ENCODE measurements at places on chromosomes 5 and 9. TPM values are rescaled to one million over a fixed set of nuclear protein-coding genes. Genes with fewer than 3 reads are reported as not detected.
A peak's percentile ranks its signal among the peaks of the same experiment; 100 is the strongest.

Gene SARDH
- total RNA-seq: 5.3 TPM

GRCh38 chr9:131038256-131039128 lies 29.5 kb downstream of the LAMC3 start:
- DNase-seq: no peak

Gene DOK3
- total RNA-seq: 15.9 TPM

Gene HAVCR1
- not detected for total RNA-seq

Gene PDE6A
- total RNA-seq: not detected

Gene SPINK7
- not detected for total RNA-seq

GRCh38 chr9:134396258-134396742 lies 70.0 kb downstream of the RXRA start:
- DNase-seq: no peak

DNA sequence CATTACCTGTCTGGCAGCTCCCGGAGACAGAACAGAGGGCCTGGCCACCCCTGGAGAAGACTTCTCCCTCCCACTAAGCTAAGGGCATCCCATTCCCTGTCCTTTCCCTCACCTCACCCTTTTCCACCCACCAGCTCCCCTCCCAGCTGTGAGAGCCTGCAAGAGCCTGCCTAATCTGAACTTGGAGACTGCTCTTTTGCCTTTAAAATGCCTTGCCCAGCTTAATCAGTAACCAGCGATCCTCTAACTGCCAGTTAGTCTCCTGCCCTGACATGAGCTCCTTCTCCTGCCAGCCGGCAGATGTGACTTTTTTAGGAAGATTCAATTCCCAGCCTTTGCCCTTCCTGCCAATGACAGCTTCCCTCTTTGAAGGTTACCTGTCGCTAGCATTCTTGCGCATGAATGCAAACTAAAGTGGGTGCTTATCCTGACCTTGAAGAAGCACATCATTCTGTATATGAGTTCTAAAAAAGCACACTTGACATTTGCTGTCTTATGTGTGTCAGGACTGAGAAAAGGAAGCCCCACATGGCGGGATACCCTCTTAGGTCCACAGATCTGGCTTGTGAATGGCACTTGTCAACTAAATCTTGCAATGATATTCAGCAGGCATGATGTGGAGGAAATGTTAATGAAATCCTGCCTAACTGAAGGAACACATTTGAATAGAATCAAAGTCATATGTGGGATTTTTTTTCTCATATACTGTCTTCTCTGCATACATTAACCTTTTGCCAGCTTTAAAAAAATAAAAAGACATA lies 411.2 kb upstream of the SLC30A5 start:
- no peak for DNase-seq

Gene CFAP77
- 0.72 TPM for total RNA-seq

DNA sequence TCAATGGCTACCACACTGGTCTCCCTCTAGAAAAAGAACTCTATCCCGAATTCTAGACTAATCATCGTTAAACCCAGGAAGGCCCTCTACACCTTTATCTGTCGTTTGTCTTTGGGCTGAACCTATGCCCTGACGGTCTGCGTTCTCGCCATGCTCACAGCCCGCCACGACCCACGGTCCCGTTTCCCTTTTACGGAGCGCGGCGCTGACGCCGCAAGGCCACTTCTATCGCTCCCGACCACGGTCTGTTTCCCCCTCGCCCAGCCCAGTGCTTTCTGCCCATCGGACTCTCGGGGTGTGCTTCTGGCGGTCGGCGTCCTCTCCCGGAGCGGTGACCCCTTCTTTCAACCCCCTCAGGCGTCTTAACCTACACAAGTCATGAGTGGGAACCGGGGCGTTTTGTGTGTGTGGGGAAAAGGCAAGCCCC lies 974 bp downstream of the C9orf40 start:
- DNase-seq: peak; percentile 46

GRCh38 chr5:73743161-73743560 lies 117.2 kb downstream of the ARHGEF28 start:
- DNase-seq: no peak

DNA sequence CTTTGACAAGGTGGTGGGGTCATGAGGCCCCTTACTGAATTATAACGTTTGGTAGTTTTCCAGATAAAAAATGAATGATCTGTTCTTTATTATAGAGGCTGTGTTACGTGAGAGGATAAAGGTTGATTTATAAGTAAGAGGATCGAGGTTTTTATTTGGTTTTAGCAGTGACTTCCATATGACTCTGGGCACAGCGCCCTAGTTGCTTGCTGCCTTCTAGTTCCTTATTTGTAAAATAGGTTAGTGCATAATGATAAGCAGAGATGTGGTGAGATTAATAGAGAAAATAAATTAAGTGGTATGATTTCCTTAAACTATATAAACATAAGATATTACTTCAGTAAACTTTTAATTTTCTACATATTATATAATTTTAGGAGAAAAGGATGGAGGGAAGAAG lies 29.8 kb downstream of the MRRF start:
- no peak for DNase-seq

- DNase-seq: no peak
These were observed 38.1 kb downstream of the BASP1 start for GRCh38 chr5:17255471-17256021.

DNA sequence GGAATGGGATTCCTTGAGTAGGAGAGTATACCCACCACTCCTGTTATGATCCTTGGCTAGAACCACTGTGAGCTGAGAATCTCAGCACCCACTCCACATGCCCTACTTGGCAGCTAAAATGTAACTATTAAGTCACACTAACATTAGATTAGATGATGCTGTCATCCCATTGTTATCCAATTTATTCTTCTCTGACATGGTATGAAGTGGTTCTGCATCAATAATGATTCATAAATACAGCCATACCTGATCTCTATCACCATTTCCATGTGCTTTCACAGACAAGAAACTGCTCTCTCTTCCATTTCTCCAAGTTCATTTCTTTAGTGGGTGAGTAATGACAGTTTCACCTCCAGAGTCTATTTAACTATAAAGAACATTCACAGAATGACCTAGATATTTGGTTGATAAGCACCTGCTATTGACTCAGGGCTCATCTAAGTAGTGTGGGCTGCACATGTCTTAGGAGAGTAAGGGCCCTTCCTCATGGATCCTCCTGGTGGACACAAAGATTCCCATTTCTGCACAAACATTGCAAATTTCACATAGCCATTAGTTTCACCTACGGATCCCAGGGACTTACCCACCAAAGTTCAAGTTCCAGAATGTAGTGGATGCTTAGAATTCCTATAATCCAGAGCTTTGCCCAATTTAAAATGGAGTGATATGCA lies 187.9 kb downstream of the EBF1 start:
- DNase-seq: no peak

DNA sequence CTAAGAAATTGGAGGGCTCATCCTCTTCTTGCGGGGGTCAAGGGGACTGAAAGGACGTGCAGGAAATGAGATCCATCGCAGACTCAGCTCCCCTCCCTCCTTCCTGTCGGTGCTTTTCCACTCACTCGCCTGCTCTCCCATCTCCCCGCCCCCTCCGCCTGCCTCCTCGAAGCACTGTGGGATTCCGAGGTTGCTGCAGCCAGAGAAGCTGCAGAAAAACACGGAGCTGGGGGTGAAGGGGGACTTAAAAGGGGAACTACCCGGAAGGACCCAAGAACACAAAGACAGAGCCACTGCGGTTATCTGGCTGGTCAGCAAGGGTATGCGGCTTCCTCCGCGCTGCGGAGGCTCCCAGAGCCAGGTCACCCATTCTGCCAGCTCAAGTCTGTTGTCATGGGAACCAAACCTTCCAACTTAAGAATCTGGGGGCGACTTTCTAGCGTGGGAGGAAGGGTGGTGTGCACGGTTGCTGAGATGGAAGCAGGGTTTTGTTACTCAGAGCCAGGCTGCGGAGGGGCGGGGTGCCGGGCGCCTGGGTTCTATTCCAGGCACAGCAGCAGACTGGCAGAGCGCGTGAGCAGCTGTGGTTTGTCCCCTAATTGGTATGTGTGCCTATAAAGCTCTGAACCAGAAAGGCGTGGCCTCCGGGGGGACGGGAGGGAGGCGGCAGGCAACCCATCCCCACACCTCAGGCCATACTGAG lies 24.9 kb downstream of the PCDHGC5 start:
- DNase-seq: peak; percentile 85

GRCh38 chr5:132674671-132675506 lies 1.1 kb downstream of the IL4 start:
- no peak for DNase-seq

Gene IFNB1
- total RNA-seq: not detected

Gene ZNF483
- total RNA-seq: 46.8 TPM

DNA sequence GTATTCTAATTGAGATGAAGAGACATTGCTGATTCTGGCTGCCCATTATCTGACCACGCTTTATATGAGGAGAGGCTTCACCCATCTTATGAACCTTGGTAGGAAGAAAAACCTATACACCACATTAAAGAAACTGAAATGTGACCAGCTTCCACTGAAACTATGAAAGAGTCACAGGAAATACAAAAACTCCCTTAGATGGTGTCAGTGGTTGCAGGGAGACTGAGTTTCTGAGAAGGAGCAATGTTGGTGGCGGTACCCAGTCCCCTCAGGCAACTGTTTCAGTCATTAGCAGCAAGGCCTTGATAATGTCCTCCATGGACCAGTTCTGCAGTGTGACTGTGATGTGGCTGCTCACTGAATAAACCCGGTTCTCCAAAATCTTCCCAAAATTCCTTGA lies 110.5 kb upstream of the FTMT start:
- DNase-seq: no peak

DNA sequence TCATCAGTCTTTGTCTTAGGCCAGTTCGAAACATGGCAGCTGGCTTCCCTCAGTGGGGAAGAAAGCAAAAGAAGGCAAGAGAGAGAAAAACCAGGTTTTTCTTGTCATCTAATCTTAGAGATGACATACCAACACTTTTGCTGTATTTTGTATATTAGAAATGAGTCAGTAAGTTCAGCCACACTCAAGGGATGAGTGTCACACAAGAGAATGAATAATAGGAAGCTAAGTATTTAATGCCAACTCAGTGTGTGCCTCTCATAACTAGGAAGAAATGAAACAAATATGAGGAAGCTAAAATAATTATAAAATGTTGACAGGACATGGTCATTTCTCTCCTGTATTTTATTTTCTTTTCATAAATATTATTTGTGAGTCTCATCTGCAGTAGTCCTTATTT lies 65.3 kb downstream of the CDH12 start:
- DNase-seq: no peak

- no peak for DNase-seq
These were observed 76.5 kb downstream of the NR6A1 start for GRCh38 chr9:124694414-124695279.

DNA sequence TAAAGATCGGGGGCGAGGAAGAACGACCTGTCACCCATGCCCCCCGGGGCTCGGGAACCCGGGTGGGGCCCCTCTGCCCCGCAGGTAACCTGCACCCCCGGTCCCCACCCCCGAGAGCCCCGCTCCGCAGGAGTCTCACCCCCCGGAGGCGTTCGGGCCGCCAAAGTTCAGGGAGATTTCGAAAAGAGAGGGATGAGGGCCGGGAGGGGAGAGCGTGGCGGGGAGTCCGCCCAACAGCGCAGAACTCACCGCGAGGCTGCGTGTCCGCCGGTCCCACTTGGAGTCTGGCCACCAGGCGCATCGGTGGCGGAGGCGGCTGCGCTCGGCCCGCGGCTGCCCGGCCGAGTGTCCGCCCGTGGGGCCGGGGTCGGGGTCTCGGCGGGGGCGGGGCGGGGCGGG lies at the start of gene PHF19:
TSS of gene PHF19 (minus strand) at position 347 of the 399 bp plus-strand sequence. CDS start 2,447 bp downstream, outside the sequence.
- DNase-seq: no peak

DNA sequence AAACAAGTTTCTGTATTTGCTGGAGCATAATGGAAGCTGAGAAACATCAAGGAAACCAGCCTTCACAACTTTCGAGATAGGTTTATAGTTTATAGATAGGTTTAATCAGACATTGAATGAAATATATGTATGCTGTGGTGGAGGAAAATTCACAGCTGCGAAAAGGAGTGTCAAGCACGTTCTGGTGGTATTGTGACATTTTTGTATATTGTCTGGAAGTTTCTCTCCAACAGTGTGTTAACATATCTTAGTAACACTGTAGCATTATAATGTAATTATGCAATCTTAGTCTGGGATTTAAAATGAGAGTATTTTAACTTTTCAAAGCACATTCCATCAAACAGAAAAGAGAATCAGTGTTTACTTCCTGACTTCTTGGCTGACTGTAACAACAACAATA lies 50.0 kb downstream of the FCHO2 start:
- DNase-seq: no peak

- no peak for DNase-seq
These were observed 18.2 kb upstream of the CEP120 start for GRCh38 chr5:123441408-123441807.

Gene NR5A1
- total RNA-seq: 0.37 TPM

Gene ARRDC3
- total RNA-seq: 2.8 TPM

DNA sequence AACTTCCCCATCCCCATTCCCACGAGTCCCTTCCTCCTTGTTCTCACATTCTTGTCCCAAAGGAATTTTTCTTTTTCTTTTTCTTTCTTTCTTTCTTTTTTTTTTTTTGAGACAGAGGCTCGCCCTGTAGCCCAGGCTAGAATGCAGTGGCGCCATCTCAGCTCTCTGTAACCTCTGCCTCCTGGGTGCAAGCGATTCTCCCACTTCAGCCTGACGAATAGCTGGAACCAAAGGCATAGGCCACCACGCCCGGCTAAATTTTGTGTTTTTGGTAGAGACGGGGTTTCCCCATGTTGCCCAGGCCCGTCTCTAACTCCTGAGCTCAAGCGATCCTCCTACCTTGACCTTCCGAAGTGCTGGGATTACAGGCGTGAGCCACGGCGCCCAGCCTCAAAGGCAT lies 751 bp downstream of the DNAI1 start:
- DNase-seq: no peak

DNA sequence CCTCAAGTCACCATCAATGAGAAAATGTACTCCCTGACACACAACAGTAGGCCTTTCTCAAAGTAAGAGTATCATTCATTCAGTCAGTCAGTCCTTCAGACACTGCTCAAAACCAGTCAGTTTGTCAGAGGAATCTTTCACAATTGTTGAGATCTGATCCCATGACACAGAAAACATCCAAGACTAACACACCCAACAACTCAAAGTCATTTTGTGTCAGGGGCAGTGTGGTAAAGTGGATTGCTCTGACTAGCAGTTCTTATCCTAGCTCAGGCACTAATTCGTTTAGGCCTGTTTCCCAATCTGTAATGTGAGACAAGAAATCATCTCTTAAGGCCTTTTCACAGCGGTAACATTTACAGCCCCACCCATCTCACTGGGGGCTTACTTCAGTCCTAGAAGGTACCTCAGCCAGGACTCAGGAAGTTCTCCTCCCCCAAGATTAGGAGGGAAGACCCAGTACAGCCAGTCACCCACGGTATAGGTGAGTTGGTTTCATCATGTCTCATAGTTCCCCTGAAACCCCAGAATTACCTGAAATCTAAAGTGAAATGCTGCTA lies 31.9 kb downstream of the SH3TC2 start:
- DNase-seq: no peak

GRCh38 chr5:163635631-163636030 lies 130.2 kb downstream of the MAT2B start:
- DNase-seq: no peak

Gene COL5A1
- 9.5 TPM for total RNA-seq

DNA sequence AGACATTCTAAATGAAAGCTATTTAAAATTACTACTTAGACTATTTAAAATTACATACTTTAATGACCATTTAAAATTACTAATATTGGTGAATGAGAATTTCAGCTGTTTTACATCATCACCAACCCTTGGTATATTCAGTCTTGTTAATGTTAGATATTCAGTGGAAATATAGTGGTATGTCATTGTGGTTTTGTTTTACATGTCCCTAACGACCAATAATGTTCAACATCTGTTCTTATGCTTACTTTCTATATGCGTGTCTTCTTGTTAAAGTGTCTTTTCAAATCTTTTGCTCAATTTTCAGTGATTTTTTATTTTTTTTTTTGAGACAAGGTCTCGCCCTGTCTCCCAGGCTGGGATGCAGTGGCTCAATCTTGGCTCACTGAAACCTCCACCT lies 279.3 kb upstream of the TARS1 start:
- no peak for DNase-seq

Gene ANKRD33B
- total RNA-seq: 6.9 TPM

Gene PNPLA7
- total RNA-seq: 1.6 TPM

Gene ANKRD18B
- 10.6 TPM for total RNA-seq

All from H9 (cell line).